Cortex of kidney (tissue), 1 donor: ENCODE measurements at places on chromosomes 2 and 18.

- no peak for DNase-seq
Observed at GRCh38 chr18:76953156-76953555, 130.8 kb downstream of the ZNF236 start.

DNA sequence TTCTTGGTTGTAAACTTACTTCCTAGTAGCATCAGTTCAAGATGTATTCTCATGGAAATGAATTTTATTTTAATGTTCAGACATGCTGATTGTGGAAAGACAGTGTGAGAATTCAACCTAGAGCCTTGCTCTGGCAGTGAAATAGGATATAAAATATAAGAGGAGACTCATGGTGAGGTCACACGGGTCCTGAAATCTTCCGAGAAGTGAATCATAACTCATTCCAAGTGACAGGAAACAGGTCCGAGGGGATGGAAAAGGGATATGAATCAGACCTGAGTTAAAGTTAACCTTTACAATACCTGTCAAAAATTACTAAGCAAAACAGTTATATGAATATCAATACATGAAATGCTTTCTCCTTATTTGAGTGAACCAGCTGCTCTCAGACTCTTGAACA lies 185.2 kb upstream of the LRRTM1 start:
- no peak for DNase-seq

GRCh38 chr2:153101187-153101586 lies 377.4 kb downstream of the RPRM start:
- no peak for DNase-seq

DNA sequence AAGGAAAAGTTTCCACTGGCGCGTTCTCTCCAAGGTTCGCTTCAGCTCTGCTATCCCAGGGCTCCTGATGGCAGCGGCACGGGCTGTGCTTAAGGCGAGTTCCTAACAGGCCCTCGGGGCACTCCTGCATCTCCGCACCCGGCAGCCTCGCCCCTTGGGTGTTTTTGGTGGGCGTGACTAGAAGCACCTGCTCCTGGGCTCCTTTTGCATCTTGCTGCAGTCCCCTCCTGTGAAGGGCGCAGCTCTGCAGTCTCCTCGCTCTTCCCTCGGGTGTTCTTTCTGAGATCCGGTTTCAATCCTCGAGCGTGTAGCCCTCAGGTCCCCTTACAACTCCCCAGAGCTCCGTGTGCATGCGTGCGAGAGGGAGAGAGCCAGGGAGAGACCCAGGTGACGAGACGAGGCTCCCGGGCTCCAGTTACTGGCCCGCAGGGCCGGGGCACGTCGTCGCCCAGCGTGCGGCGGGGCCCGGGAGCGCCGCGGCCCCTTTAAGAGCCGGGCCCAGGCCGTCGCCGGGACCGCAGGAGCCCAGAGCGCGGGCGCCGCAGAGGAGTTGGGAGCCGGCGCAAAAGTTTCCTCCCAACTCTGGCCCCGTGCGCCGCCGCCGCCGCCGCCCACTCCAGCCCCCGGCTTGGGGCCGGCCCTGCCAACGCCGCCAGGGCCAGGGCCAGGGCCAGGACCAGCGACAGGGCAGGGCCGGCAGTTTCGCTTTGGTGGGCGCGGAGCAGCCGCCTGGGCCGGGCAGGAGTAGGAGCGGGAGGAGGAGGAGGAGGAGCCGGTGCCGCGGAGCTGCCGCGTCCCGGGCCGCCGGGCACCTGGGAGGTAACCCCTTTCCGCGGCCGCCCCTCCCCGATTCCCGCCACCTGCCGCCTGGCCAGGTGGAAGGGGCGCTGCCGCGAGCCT lies at the start of gene PARD3B:
PARD3B (plus strand) TSS at position 515 of the 900 bp plus-strand sequence. CDS start 525 bp downstream, outside the sequence.
- DNase-seq, result peak; percentile 21

DNA sequence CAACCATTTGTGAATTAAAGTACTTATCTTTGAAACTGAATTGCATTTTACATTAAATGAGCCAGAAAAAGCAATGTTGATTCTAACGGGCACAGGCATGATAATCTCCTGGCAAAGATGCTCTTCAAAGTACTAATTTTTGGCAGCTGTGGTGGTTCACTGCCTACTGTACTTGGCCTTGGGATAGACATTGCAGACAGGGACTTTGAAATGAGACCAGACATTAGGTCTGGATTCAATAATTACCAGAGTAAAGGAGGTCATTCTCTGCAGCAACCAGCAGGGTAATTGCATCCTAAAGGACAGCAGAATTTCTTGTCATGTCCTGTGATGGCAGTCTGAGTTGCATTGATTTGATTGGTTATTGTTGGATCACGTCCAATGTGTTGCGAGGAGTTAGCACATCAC lies 986.5 kb downstream of the TDRD15 start:
- DNase-seq, result no peak

GRCh38 chr18:67455890-67456501 lies 60.5 kb downstream of the DSEL start:
- DNase-seq, result no peak

GRCh38 chr2:98027538-98027937 lies 31.8 kb upstream of the TMEM131 start:
- no peak for DNase-seq

DNA sequence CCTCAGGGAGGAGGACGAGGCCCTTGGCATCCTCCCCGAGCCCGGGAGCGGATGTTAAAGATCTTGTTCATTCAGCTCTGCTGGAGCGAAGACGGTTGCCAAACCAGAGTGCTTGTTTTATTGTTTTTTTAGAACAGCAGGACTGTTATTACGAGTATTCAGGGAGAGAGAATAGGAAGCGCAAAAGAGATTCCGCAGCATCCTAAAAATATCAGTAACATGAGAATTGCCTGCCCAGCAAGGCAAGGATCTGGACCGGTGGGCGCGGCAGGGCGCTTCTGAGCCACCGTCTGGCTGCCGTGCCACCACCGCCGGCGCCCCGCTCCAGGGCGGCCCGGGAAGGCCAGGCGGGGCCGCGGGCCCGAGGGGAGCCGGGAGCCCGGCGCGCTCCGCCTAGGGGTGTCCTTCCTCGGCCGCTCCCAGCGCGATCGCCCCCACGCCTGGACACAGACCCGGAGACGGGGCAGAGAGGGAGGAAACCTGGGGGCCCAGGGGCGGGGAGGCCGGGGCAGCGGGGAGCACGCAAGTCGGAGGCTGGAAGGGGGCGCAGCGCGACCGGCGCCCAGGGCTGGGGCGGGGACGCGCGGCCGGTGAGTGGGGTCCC lies 843 bp downstream of the CYS1 start:
- DNase-seq, result no peak

DNA sequence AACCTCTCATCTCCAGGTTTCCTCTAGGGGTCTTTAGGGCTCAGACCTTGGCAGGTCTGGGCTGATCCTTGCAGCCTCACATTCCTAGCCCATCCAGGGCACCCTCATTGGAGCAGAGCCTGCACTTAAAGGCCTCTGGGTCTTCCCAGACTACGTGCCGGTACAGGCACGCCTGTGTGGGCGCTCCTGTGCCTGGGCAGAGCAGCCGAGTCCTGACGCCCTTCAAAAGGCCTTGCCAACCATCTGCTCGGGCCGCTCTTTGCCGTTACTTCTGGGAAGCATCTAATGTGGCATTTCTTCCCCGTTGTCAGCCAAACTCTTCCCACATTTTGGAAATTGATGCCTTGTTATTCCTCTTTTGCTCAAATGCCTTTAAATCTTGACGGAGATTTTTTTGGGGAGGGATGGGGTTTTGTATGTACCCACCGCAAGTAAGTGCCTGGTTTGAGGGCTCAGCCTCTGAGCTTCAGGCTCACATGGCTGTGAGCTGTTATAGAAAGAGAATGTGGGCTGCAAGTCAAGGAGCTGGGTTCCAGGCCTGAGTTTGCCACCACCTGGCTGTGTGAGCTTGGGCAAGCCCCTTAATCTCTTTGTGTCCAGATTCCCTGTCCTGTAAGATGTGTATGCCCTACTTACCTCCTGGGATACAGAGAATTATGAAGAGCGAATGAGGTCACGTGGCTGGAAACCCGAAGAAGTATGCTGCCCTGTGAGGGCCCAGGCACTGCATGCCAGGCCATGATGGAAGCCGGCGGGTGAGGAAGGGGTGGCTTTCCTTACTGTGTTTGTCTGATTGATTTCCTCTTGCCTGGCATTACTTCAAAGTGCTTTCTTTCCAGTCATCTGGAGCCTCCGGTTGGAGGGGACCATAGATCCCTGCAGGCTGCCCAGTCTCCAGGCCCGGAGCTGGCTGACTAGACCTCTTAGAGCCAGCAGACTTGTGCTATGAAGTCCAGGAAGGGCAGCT lies 20.6 kb downstream of the EHD3 start:
- no peak for DNase-seq

DNA sequence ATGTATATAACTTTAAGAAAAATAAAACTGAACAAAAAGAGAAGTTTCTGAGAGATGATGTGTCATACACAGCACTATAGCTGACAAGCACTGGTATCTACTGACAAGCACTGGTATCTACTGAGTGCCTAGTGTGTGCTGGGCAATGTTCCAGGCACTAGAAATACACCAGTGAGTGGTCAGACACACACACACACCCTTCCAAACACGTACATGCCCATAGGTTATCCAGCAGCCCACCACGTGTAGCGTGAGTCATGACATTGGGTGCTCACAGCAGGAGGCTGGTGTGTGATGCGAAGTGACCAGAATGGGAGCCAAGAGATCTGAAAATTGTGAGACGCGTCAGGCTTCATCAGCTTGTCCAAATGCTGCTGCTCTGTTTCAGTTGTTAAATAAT lies 12.2 kb upstream of the GNAL start:
- DNase-seq, result no peak

GRCh38 chr2:122100756-122101155 lies 345.3 kb downstream of the TSN start:
- no peak for DNase-seq

- no peak for DNase-seq
Observed at GRCh38 chr18:3500016-3500415, 50.0 kb downstream of the TGIF1 start.

- DNase-seq, result no peak
Observed at GRCh38 chr2:7225848-7226247, 308.6 kb downstream of the RNF144A start.

DNA sequence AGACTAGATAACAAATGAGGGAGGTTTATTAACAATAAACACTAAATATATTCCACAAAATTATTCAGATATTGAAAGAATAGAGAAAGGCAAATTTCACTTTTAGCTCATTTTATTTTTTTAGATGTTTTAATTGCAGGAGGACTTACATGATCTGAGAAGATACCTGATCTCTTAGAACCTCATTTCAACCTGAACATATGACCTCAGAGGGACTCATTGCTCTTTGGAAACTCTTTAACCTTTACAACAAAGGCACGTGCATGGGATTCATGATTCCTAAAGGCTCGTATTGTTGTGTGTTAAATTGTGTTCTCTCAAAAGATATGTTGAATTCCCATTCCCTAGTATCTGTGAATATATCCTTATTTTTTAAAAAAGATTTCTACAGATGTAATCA lies 35.7 kb upstream of the ITGA4 start:
- no peak for DNase-seq

DNA sequence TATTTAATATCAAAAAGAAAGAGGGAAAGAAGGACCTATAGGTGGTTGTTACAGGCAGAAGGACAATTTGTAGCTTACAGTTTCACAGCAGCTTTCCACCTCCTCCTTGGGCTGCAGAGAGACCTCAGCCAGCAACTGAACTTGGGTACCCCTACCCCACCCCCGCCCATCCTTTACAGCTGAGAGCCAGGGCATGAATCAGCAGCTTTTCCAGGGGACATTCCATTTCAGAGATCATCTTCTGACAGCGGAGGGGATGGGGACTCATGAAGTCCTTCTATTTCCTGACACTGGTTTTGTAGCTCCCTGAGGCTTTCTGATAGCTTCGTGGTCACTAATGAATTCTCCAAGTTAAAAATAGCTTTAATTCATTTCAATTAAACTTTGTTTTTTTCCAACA lies 96.4 kb downstream of the ITGB1BP1 start:
- DNase-seq, result no peak

- DNase-seq, result no peak
Observed at GRCh38 chr2:49600524-49600923, 446.2 kb upstream of the FSHR start.

DNA sequence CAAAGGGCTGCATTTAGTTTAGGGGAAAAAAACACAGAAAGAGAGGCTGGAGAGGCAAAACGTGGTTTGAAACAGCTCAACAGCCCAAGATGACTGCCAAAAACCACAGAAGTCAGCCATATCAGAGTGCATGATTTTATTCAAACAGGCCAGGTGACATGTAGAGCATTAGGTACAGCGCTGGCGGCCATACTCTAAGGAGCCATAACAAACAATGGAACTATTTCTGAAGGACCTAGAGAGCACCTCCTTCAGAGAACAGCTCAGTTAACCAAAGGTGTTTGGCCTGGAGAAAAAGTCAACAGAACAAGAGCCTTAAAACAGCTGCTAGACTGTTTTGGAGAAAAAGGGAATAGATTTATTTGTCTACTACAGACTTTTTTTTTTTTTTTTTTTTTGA lies 2.6 kb downstream of the THADA start:
- DNase-seq, result no peak

DNA sequence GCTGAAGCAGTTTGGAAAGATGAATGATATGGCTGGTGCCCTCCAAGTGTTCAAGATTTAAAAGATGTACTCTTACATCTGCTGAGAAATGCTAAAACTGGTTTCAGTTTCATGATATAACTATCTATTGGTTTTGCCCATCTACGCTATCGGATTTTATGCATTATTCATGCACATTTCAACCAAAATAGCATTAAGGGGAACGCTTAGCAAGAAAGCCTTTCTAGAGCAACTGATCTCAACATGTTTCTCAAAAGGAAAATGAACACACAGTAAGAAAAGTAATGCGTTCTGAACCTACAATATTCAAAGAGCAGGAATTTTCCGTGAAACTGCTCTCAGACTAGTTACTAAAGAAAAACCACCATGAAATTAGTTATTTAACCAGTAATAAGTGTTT lies 93.9 kb downstream of the CABYR start:
- DNase-seq, result no peak

GRCh38 chr18:68172842-68173549 lies 541.9 kb downstream of the TMX3 start:
- DNase-seq, result no peak

DNA sequence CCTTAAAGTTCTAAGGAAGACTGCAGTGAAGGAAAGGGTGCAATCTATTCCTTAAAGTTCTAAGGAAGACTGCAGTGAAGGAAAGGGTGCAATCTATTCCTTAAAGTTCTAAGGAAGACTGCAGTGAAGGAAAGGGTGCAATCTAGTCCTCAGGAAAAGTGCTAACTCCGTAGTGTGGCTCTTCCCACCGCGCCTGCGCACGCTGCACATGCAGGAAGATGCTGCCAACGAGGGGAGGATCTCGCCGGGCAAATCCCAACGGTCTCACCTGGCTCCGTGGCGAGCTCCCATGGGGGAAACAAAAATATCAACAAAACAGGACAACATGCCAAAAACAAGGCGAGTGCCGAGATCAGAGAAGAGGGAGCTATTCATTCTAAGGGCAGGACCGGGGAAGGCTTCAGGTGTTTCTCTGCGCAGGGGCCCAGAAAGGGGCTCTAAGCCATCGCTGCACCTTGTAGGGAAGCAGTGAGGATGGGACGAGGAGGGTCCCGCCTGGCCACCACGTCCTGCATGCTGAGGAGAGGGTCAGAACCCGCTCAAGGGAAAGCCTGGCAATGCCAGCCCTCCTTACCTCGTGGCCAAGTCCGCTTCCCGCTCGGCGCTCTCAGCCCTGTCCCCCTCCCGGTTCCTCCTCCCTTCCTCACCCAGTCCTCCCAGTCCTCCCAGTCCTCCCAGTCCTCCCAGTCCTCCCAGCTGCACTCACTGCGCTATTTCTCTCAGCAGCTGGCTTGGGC lies 24.5 kb downstream of the TIMM21 start:
- no peak for DNase-seq
